ENCODE measurements at places on chromosomes 7 and 10.

GRCh38 chr10:18000601-18001000, 48.9 kb downstream of the SLC39A12 start:
- no peak for DNase-seq

DNA sequence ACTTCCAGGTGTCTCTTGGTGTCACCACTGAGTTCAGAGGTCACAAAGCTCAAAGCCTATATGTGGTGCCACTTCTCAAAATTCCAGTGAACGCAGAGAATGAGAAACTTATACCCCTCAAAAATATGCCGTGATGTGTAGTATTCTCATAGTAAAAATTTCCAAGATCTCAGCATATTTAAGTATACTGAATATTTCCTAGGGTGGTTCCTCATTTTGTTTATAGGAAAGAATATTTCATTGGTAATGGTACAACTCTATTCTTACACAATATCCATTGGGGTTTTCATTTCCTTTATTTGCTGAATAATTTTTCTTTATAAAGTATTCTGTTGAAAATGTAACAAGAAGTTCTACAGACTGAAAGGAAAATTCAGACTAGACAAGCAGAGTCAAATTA, 58.9 kb upstream of the ADO start:
- peak; percentile 89 for DNase-seq

- peak; percentile 80 for DNase-seq
These were observed 71.2 kb upstream of the FOXK1 start for GRCh38 chr7:4610768-4611467.

GRCh38 chr7:43387932-43388331, 195.0 kb upstream of the STK17A start:
- DNase-seq: no peak

- DNase-seq: no peak
These were observed 344.0 kb downstream of the REEP3 start for GRCh38 chr10:63865210-63865609.

- no peak for DNase-seq
These were observed 18.5 kb upstream of the JAZF1 start for GRCh38 chr7:28199021-28199510.

GRCh38 chr10:71601273-71601672, 118.3 kb downstream of the C10orf105 start:
- no peak for DNase-seq

GRCh38 chr10:58615237-58615935, 102.7 kb downstream of the BICC1 start:
- DNase-seq: no peak

DNA sequence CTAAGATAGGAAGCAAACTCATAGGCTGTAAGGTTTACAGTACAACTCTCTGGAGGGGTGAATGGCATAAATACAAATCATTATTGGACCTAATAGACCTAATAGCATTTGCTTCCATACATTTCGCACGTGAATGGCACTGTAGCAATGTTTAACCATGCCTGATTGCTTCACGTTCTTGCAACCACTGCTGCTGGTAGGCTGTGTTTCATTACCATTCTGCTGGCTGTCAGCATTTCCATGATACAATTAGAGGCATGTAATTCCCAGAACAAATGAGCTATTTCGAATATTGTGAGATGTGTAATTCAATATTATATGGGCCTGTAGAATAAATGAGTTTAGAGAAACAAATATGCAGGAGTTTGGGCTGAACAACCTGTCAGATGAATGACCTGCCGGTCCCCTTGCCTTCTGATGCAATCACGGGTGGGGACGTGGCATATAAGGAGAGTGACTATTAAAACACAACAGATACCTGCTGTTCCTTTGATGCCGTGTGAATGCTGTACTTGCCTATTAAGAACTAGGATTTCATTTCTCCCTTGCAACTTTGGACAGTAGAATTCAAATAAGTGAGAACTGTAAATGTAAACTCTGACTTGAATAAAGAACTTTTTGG, 393.4 kb downstream of the ACTR3B start:
- DNase-seq: no peak

DNA sequence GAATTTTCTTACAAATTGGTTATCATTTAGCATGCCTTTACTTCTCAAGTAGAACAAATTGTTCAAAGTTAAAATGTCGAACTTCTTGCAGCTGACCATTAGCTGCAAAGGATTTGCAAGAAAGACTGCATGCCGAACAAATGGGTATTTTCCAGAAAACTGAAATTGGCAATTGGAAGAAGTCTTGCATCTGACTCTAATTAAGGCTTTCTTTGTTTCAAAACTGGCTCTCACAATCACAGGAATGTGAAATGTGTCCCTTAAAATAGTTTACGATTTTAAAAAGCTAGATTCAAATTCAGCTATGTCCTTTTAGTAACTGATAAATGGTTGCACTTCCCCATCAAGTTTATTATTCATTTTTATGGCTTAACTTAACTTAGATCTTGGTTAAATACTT, 207.9 kb downstream of the ARL4A start:
- no peak for DNase-seq

DNA sequence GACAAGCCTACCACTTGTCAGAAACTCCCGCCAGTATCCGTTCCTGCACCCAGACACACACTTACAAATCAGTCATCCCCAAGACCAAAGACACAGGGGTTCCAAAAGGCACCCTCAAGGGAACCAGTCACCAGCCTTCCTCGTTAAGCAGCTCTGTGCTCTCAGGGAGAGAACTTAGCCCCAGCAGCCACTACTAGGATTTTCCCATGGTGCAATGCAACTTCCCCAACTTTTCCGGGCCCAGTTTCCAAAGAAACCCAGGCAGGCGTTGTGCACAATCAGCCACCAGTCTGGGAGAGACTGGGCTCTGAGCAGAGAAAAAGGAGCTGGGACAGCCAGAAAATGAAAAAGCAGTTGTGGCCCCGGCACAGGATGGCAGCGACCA, 1.2 kb downstream of the DLG5 start:
- peak; percentile 38 for DNase-seq

GRCh38 chr10:76149182-76149581, 717.8 kb downstream of the LRMDA start:
- DNase-seq: peak; percentile 6

GRCh38 chr7:34070511-34071323, 165.4 kb downstream of the BMPER start:
- no peak for DNase-seq

DNA sequence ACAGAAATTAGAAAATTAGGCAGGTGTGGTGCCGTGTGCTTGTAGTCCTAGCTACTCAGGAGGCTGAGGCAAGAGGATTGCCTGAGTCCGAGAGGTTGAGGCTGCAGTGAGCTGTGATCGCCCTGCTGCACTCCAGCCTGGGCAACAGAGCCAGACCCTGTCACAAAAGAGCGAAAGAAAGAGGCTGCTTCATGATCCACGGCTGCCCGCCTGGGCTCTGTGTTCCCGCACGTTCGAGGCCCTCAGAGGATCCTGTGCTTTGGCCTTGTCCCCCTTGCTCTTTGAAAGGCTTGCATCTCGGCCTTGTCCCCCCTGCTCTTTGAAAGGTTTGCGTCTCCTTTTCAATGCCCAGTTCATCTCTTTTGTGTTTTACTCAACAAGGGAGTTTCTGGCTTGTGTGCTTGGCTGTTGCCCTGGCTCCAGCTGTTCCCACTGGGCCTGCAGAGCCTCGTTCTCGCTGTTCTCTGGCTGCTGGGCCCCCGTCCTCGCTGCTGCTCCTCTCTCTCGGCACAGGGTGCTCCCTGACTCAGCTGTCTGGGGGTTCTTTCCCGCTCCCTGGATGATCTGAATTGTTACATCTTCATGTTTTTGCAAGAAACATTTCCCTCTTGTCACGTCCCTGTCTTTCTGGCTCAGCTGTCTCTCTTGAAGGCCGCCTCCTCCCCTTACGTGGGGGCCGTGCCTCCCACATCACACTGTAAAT, 45.1 kb upstream of the INPP5A start:
- DNase-seq: no peak

GRCh38 chr10:71366690-71367089, 30.0 kb upstream of the CDH23 start:
- peak; percentile 86 for DNase-seq

- peak; percentile 74 for DNase-seq
These were observed 16.8 kb upstream of the KIF20B start for GRCh38 chr10:89684604-89685003.

DNA sequence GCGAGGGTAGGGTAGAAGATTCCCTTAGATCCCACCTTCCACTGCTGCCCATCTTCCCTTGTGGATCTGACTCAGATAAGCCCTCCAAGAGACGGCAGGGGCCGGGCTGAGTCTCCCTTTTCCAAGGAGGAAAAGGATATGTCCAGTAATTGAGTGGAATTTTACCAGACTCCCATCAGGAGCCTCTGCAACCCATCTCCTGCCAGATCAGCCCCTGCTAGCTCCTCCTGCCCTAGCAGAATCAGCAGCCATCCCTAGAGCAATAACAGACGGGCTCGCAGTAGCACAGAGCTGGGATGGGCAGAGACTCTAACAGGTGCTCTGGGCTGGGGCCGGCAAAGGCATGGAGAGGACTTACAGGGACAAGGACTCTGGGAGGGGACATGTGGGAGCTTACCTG, 73.5 kb downstream of the C10orf105 start:
- no peak for DNase-seq

GRCh38 chr7:158863611-158864506, 7.5 kb downstream of the DYNC2I1 start:
- DNase-seq: peak; percentile 60

- no peak for DNase-seq
These were observed 39.8 kb downstream of the ITPRID1 start for GRCh38 chr7:31553661-31554081.

DNA sequence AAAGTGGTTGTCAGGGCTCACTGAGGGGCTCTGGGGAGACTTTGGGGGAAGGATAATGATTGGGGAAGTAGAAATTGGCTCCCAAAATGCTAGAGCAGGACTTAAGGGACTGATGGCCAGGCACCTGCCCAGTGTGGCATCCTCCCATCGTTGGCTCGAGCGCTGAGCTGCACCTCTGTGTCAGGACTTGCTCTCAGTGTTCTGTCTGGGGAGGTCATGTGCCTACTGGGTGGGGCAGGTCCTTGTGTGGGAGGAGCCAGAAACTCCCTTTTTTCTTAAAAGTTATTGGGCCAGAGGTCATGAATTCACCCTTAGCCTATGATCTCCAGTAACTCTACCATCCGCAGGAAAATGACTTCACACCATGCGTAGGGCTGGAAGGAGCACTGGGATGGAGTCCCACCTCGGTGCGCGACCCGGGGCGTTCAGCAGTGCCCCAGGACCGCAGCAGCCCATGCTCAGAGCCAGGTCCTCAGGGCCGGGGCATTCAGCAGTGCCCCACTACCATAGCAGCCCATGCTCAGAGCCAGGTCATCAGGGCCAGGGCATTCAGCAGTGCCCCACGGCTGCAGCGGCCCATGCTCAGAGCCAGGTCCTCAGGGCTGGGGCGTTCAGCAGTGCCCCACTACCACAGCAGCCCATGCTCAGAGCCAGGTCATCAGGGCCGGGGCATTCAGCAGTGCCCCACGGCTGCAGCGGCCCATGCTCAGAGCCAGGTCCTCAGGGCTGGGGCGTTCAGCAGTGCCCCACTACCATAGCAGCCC, 221.9 kb downstream of the EBF3 start:
- DNase-seq: no peak

DNA sequence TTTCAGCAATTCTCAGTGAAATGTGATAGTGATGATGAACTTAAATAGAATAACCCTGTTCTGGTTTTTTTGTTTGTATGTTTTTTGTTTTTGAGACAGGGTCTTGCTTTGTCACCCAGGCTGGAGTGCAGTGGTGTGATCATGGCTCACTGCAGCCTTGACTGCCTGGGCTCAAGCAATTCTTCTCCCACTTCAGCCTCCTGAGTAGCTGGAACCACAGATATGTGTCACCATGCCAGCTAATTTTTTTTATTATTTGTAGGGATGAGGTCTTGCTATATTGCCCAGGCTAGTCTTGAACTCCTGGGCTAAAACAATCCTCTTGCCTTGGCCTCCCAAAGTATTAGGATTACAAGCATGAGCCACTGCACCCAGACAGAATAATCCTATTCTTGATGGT, 14.3 kb upstream of the COL17A1 start:
- DNase-seq: no peak

- peak; percentile 23 for DNase-seq
These were observed 75.5 kb downstream of the UBE2H start for GRCh38 chr7:129877146-129877792.

- DNase-seq: no peak
These were observed 5.1 kb downstream of the SFXN3 start for GRCh38 chr10:101035916-101036702.

DNA sequence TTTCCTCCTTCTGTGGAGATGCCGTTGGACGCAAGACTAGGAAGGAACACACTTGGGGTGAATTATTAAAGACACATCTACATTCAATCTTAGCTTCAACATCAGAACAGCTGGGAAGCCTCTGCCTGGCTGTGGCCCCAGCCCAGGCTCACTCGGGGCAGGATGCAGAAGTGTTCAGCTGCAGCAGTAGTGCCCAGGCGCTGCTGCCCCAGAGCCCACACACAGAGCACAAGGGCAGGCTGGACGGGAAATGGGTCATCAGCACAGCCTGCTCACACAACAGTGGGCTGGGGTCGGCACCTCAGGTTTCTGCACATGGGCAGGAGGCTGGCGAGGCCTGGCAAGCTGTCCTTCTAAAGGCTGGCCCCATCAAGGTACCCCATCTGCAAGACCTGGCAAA, 42.5 kb downstream of the NOD1 start:
- no peak for DNase-seq

DNA sequence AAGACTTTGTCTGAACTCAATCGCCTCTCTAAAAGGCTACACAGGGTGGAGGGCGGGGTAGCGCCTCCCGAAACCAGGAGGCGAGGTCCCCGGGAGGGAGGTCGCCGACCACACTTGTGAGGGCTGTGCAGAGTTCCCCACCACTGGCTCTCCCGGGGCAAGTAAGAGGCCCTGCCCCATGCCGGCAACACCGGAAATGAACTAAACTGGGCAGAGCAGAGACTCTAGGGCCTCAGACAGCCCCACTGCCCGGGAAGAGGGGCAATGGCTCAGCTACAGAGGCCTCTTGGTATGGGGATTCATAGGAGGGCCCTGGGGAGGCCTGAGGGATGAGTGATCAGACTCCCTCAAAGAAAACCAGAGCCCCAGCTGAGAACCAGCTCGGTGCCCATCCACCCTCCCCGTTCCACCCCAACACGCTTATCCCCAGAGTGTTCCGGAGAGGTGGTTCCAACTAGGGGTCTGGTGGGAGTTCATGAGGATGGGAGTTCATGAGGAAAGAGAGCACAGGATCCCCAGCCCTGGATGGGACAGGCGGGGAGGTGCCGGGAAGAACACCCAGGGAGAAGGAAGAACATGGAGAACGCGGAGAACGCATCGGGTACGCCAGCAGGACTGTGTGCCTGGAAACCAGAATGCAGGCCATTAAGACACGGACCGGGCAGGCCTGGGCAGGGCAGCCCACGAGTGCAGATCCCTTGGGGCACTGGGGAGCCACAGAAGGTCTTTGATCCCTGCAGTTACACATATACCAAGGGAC, 89.4 kb upstream of the MYL10 start:
- peak; percentile 64 for DNase-seq

- DNase-seq: no peak
These were observed 349.2 kb downstream of the GLRX3 start for GRCh38 chr10:130485236-130485957.

- no peak for DNase-seq
These were observed 333.2 kb downstream of the RPS24 start for GRCh38 chr10:78366663-78367411.
